ENCODE measurements at places on chromosomes 1 and 21.
A peak's percentile ranks its signal among the peaks of the same experiment; 100 is the strongest.

DNA sequence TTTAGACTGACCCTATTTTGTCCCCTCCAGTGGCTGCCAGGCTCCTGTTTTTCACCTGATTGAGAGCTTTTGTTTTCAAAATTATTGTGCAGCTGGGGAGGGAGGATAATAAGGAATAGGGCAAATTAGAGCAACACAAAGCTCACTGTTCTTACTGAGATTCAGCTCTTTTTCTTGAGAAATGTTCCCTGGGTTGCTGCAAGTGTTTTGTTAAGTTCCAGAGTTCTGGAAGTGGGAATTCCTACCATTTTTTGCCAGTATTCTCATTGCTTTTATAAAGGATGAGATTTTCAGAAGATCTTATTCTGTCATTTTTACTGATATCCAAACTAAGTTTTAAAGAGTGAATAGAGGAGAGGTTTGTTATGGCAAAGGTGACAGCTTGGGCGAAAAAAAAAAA lies 417.7 kb downstream of the SIPA1L2 start:
- DNase-seq: no peak

GRCh38 chr1:59678493-59679228 lies 136.1 kb upstream of the HOOK1 start:
- DNase-seq: peak; percentile 89

- DNase-seq: no peak
Measured at GRCh38 chr21:33411949-33412430, 8.8 kb downstream of the IFNGR2 start.

DNA sequence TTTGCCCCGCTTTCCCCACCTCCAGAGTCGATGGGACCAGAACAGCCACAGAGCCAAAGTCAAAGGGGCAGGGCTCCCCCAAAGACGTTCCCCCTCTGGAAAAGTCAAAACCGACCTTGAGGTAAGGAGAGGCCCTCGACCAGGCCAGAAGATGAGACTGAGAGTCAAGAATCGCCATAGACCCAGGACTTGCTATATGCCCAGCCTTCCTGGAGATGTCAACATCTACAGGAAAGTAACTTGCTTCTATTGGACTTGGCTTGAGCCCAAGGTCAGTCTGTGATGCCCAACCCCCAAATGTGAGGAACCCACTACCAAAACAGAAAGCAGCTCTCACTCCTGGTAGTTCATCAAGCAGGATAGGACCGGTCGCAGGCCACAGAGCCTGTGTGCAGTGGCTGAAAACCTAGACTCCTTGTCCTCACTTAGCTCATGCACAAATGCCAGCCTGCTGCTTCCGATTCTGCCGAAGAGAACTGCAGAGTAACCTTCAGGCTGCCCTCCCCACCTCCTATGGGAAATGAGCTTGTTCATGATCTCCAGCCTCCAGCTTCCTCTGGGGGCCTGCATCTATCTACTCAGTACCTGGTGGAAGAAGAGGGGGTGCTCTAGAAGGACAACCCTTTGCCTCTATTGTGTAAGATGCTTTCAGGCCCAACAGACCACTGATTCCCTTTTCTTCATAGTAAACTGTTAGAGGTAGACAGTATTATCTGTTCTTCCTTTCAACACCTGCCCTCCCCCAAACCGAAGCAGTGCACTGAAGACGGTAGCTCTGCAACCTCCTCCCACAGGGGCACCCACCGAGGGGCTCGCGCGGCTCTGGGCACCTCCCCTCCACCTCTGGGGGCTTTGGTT lies 1.4 kb downstream of the ACOT7 start:
- no peak for DNase-seq

- DNase-seq: no peak
Measured at GRCh38 chr1:234536741-234537140, 57.8 kb upstream of the TARBP1 start.

GRCh38 chr1:234853906-234854644 lies 244.1 kb upstream of the IRF2BP2 start:
- no peak for DNase-seq

GRCh38 chr1:40049725-40050124 lies 9.2 kb downstream of the CAP1 start:
- DNase-seq: no peak

- no peak for DNase-seq
Measured at GRCh38 chr1:175037416-175037815, 14.2 kb upstream of the MRPS14 start.

- no peak for DNase-seq
Measured at GRCh38 chr1:193841857-193842256, 655.4 kb upstream of the B3GALT2 start.

DNA sequence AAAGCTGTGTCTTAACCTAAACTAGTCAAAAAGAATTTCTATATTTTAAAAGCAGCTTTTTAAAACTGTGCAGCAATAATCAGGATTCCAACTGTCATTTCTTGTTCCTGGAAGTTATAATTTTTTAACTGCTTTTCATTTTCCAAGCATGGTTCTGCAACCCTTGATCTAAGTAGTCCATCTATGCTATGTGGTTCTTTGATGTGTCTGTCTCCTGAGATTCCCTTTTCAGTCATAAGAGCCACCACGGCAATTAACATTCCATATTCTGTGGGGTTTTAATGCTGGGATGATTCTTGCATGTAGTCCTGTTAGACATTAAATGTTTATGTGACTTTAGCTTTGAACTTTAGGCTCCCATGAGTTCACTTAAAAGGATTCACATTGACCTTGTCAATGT lies 220.4 kb downstream of the TPR start:
- no peak for DNase-seq

DNA sequence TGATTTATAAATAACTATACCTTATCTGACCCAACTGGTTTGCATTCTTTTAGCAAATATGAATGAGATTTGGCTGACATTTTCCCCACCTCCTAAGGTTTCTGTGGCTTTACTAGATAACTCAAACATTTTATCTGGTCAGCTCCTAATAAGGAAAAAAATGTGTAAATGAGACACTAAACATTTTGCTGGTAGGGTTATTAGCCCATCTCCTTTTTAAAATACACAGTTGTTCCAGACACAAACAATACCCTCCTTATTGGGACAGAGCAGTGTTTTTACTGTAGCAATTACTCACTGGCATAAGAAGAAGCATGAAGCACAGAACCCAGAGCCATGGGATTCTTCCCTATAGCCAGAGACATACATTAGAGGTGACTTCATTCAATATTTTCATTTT lies 53.8 kb upstream of the NUF2 start:
- DNase-seq: no peak

GRCh38 chr1:119143706-119144105 lies 3.3 kb upstream of the WARS2 start:
- DNase-seq: no peak

DNA sequence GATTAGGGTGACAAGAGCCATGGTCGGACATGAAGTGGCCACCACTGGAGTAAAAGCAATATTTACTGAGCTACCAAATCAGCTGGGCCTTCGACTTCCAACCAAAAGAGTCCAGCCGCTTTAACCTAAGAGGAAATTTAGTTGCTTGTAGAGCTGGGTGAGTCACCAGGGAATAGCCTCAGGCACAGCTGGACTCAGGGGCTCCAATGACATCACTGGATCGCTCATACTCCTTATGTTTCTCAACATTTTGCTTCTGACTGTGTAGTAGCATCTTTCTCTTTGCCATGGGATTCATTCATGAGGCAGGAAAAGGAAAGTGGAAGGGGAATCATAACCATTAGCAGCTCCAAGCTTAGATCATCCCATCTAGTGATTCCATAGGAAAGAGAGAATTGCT lies 664.4 kb downstream of the MATN1 start:
- DNase-seq: peak; percentile 61

- DNase-seq: no peak
Measured at GRCh38 chr1:15347182-15347581, 62.5 kb upstream of the EFHD2 start.

DNA sequence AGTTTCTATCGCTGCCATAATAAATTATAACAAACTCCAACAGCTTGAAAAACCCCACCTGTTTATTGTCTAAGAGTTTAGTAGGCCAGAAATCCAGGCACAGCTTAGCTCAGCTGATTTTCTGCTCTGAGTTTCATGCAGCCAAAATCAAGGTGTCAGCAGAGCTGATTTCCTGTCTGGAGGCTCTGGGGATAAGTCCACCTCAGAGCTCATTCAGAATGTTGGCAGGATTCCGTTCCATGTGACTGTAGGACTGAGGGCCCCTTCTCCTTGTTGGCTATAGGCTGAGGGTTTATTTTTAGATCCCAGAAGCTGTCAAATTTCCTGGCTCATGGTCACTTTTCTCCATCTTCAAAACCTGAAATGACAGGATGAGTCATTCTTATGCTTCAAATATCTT lies 91.6 kb upstream of the CHODL start:
- no peak for DNase-seq

- no peak for DNase-seq
Measured at GRCh38 chr1:41863718-41864117, 55.0 kb downstream of the HIVEP3 start.

GRCh38 chr21:29209696-29210095 lies 79.3 kb downstream of the MAP3K7CL start:
- no peak for DNase-seq

DNA sequence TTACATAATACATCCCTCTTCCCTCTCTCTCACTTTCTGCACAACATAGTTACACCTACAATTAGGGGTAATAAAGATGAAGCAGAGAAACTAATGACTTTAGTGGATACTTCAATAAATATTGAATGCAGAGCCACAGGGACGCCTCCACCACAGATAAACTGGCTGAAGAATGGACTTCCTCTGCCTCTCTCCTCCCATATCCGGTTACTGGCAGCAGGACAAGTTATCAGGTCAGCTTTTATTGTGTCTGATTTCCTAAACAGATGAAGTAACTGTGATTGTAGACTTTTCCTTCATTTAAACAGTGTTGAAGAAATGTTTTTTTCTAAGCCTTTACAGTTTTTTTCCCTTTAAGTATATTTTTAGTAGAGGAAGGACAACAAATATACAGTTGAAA lies 281.6 kb downstream of the TPR start:
- DNase-seq: no peak

- DNase-seq: no peak
Measured at GRCh38 chr1:165632152-165632469, 1.1 kb downstream of the MGST3 start.

DNA sequence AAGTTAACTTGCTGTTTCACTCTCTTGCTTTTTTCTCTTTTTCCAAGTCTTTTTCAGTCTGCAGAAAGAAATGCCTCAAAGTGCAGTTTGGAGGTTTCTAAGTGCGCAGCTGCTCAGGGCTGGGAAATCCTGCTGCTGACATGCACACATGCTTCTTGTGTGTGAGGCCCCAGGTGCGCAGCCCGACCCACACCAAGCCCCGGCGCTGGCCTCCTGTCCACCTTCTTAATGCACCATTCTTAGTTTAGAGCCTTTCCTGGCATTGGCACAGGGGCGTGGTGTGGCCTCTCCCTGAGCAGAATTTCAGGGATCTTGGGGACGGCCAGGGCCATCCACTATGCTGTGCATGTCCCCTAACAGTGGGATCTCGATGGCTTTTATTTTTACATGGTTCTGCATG lies 315.2 kb downstream of the CAMTA1 start:
- DNase-seq: no peak

DNA sequence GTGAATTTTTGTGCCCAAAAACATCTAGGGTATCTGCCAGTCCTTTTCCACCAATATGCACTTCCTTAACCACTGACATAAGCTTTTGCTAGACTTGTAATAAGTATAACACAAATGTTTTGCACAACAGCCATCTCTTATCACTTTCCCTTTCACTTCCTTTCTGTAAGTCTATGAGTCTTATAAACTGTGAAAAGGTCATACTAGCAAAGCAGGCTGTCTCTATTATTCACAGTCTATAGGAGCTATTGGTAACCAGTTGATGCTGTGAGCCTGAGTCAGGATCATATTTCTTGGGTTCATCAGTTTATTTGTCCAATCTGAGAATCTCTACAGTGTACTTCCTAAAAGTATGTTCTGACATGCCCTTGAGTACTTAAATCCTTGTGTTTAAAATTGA lies 172.6 kb downstream of the CHRM3 start:
- no peak for DNase-seq

GRCh38 chr1:167981933-167982332 lies 45.1 kb upstream of the MPC2 start:
- DNase-seq: no peak

GRCh38 chr1:9872430-9873165 lies 37.5 kb downstream of the CTNNBIP1 start:
- DNase-seq: no peak

GRCh38 chr1:2344121-2344681 lies 47.2 kb downstream of the MORN1 start:
- no peak for DNase-seq

DNA sequence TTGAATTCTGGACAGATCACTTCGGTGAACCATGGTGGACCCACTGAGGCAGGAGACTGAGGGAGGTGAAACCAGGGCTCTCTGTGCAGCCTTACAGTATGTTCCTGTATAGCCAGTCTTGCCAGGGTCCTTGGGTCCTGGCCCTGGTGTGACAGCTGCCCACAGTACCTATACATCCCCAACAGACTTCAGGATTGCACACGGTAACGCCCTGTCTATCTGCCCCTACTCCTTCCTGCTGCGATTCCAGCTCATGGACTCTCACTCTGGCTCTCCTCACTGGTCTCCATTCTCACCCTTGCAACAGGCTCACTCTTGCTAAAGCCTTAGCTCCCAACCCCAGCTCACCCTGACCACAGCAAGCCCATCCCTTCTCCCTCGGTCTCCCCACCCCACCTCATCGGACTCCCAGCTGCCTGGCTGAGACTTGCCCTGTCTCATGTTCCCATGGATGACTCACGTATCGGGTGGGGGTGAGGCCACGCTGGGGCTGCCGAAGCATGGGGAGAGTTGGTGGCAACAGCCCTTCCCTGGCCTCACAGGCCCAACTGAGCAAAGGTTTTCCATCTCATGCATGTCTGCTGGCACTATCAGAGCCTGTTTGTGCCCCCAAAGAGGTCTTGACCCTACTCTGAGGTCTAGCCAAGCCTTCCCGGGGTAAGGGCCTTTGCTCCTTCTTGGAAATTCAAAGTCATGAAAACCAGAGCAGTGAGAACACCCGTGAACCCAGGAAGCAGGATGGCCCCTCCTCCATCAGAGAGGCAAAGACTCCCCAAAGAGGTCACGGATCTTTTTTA lies 7.1 kb downstream of the PHLDA3 start:
- DNase-seq: peak; percentile 93

- no peak for DNase-seq
Measured at GRCh38 chr1:234246638-234247116, 126.6 kb upstream of the COA6 start.

DNA sequence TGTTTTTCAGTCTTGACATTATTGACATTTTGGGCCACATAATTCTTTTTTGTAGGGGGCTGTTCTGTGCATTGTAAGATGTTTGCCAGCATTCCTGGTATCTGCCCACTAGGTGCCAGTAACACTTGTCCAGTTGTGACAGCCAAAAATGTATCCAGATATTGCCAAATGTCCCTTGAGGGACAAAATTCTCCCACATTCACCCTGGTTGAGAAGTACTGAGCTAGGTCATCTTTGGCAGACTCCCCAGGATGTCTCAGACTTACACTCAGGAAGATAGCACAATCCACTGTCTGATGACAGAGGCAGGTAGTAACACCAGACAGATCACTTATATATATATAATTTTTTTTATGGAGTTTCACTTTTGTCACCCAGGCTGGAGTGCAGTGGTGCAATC lies 5.9 kb downstream of the CD48 start:
- no peak for DNase-seq
